Thymus (tissue), 14 donors: ENCODE measurements at places on chromosomes 1 and 21. TPM values are rescaled to one million over a fixed set of nuclear protein-coding genes. Genes with fewer than 3 reads are reported as not detected.

DNA sequence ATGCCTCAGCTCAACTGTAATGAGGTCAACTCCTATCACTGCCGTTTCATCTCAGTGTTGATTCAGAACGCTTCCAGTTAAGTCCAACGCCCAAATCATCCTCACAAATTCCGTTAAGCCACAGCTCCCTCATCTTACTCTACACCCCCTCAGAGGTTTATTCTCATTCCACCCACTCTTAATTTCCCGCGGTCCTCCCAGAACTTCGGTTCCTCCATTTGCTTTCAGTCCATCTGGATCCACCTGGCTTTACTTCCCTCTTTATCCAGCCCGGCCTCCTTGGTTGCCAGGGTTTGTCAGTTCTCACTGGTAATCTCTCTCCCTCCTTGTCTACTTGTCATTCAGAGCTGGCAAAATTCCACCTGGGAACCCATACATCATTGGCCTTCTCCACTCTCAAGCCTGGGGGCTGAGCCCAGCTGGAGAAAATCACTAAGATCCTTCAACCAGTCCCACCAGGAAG lies 51.3 kb upstream of the RUNX1 start:
- DNase-seq = no peak

- DNase-seq = no peak
Measured at GRCh38 chr21:35512346-35512745, 463.2 kb upstream of the RUNX1 start.

DNA sequence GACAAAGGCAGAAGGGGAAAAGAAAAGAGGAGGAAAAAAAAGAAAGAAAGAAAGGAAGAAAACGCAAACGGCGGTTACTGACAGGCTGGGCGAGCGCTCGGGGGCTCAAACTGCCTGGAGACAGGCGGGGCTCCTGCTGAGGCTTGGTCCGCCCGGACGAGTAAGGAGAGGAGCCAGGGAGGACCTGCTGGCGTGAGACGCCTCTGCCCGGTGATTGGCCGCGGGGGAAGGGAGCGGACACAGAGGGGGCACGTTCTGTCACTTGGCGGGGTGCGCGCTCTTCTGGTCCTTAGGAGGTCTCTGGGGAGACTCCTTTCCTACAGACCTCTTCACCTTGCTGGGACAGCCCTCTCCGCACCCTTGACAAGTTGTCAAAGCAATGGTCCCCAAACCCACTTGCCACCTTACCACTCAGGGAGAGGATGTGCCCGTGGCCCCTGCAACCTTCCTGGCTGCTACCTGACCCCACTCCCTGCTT lies 791 bp upstream of the PIK3R3 start:
- DNase-seq = no peak

DNA sequence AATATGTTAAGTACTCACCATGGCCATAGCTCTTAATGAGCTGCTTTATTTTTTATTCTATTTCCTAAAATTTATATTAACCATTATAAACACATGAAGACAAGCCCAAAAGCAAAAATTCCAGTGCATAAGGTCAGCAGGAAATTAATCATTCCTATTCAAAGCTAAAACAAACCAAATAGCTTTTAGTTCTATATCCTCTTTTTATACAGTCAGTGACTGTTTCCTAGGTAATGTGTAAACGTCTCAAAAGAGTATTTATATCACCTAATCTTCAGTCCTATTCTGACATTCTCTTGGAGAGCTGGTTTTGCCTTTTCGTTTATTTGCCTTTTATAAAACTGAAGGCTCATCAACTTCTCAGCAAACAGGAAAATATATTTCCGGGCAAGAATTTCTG lies 4.2 kb downstream of the GOLPH3L start:
- no peak for DNase-seq

DNA sequence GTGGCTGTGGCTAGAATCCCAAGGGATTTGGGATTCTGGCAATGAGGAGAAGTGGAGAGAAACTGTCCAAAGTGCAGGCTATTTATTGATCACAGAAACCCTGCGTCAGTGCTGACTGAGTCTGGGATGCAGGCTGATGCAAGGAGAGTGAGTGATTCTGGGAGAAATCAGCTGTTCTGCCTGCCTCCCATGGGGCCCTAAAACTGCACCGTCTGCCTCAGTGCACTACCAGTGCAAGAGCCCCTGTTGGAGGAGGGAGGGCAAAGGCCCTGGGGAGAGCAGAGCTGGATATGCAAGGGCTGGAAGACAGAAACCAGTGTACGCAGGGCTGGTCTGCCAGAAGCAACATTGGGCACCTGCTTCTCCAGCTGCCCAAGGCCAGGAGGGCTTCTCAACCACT lies 42.6 kb downstream of the C1orf198 start:
- DNase-seq = no peak

DNA sequence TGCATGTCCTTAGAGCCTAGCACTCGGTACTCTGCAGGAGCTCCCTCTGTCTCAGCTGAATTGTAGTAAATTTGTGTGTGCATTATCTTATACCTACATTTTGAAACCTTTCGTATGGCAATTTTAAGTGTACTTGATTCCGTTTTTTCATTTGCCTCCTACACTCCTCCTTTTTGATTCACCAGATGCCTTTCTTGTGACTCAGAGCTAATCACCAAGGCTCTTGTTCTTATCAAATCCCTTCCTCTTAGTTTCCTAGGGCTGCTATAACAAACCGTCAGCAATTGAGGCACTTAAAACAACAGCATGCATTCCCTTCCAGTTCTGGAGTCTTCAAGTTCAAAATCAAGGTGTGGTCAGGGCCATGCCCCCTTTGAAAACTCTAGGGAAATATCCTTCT lies 261.0 kb downstream of the ASTN1 start:
- DNase-seq = no peak

GRCh38 chr1:201267481-201268229 lies 15.7 kb upstream of the PKP1 start:
- no peak for DNase-seq

DNA sequence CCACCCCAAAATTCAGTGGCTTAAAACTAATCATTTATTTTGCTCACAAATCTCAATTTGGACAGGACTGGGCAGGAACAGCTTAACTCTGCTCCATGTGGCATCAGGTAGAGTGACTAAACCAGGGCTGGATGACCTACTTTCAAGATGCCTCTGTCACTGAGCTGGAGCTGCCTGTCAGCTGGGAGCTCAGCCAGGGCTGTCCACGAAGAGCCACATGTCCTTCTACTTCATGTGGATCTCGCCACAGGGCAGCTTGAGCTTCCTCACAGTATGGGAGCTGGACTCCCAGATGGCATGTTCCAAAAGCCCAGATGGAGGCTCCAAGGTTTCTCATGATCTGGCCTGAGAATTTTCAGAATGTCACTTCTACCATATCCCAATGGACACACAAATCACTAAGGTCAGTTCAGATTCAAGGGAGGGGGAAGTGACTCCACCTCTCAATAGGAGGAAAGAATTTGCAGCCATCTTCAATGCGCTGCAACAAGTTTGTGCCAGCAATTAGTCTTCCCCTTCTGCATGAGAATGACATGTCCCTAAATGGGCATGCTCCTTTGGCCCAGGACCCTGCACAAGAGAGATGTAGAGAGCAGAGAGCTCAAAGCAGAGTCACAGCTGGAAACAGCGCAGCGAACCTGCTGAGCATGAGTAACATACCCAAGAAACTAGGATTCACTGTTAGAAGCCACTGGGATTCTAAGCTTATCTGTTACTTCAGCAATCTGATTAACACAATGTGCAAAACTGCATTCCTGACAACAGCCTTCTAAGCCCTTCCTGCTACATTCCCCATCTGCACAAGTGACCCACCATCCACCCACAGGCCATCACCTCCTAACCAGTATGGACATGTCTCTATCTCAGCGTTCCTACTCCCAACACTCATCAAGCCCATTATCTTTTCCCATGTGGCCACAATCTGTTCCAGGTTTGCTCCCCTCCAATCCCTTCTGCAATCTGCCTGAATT lies 17.0 kb downstream of the HLCS start:
- no peak for DNase-seq

DNA sequence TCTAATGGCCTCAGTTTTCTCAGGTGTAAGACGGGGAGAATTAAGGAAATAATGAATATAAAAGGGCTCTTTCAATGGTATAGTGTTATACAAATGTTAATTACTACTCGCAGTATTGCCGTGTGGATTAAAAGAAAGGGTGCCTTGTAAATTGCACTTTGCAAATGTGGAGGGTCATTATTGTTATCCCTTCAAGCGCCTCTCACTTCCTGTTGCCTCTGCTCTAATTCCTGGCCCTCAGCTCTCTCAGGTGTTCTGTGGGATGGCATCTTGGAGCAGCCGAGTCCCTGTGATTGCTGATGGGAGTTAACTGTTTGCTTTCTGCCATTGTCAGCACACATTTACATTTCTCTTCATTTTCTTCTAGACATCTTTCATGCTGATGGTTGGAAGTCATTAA lies 7.1 kb upstream of the S100A11 start:
- DNase-seq = no peak

- no peak for DNase-seq
Measured at GRCh38 chr21:31161157-31161556, 122.9 kb upstream of the KRTAP19-8 start.

DNA sequence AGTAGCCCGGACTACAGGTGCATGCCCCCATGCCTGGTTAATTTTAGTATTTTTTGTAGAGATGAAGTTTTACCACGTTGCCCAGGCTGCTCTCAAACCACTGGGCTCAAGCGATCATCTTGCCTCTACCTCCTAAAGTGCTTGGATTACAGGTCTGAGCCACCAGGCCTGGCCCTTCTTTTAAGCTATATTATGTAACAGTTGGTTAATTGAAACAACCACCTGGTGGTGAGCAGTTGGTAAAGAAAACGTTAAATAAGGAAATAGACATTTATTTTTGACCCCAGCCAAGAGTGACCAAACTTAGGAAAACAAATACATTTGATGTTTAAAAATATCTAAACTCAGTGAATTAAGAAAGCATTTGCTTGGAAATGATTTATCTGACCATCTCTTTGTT lies 12.1 kb upstream of the PDC start:
- no peak for DNase-seq

DNA sequence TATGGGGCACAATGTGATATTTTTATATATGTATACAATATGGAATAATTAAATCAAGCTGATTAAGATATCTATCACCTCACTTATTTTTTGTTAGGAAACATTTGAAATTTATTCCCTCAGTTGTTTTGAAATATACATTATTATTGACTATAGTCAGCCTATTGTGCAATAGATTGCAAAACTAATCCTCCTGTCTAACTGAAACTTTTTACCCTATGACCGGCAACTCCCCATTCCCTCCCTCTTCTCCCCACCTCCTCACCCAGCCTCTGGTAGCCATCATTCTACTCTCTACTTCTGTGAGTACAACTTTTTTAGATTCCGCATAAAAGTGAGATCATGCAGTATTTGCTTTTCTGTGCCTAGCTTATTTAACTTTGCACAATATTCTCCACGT lies 117.7 kb upstream of the SGIP1 start:
- no peak for DNase-seq

DNA sequence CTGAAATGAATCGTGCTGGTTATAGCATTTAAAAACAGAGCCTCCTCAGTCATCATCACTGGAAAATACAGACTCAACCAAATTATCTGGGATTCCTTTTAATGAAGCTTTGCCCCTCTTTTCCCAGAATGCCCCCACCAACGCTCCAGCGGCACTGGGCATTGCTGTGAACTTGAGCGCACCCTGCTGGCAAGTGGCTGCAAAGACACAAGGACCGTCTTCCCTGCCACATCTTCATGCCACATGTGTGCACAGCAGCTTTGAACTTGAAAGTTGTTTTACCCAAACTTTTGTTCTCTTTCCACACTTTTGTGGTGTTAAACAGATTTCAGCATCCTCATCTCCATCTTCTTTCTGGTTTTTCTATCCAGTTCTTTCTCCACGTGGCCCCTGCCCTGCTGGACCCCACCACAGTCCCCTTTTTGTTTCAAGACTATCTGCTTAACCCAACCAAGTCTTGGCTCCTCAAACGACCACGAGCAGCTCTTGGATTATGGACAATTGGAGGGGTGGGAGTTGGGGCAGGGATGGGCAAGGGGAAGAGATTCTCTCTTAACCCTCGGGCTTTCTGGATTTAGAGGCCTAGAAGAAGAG lies 12.8 kb upstream of the LMX1A start:
- DNase-seq = no peak

DNA sequence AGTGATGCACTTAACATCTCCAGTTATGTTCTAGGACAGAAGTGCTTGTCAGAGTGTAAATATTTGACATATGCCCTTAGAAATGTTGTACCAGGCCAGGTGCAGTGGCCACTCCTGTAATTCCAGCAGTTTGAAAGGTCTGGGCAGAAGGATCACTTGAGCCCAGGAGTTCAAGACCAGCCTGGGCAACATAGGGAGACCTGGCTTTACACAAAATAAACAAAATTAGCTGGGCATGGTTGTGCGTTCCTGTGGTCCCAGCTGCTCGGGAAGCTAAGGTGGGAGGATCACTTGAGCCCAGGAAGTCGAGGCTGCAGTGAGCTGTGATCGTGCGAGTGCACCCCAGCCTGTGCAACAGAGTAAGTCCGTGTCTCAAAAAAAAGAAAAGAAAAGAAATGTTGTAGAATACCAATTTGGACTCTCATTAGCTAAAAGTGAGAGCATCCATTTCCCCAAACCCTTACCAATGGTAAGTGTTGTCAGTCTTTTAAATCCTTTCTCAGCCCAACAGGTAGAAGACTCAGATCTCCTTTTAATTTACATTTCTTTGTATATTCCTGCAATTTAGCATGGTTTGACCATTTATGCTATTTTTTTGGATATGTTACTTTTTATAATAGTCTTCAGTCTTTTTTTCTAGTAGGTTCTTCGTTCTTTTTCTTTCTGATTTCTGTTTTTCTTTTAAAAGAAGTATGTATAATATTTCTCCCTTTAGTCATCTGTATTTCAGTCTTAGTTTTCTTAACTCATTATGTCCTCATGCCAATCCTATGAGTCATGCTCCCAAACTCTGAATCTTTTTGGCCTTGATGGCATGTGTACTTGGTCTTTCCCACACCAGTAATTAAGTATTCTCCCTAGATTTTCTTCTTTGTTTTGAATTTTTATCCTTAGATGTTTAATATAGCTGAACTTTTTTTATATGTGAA lies 74.4 kb downstream of the CAMTA1 start:
- no peak for DNase-seq

DNA sequence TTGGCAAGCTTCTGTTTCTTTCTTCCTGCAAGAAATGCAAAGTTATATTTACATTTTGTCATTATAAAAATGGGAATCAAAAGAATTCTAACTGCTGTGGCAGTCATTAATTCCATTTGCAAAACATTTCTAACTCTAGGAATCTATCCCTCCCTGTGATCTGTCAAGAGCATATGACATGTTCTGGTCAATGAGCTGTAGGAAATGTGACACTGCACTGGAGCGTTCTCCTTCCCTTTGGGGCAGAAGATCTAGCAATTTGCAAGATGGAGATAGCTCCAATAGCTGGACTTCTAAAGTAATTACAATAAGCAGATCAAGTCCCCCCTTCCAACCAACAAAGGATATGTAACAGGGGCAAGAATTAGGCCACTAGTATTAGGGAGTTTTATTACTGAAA lies 6.3 kb downstream of the TOMM20 start:
- DNase-seq = no peak

GRCh38 chr1:175186433-175187160 lies 6.0 kb downstream of the KIAA0040 start:
- DNase-seq = no peak

- DNase-seq = no peak
Measured at GRCh38 chr1:7539769-7540175, 231.3 kb upstream of the VAMP3 start.

Gene CAPN9
- 0.19 TPM for total RNA-seq

Gene PERM1
- total RNA-seq = 0.05 TPM

Gene CHRNB2
- 0.05 TPM for total RNA-seq

Gene KRTAP19-3
- not detected for total RNA-seq

Gene SLC25A34
- 0.42 TPM for total RNA-seq

Gene ANXA9
- total RNA-seq = 0.14 TPM
